ENCODE measurements at places on chromosomes 6 and 20.

- no peak for DNase-seq
These were observed 379.9 kb downstream of the SAMD5 start for GRCh38 chr6:147888374-147888773.

GRCh38 chr6:140256248-140256647 is 881.8 kb upstream of the CITED2 start:
- DNase-seq: no peak

DNA sequence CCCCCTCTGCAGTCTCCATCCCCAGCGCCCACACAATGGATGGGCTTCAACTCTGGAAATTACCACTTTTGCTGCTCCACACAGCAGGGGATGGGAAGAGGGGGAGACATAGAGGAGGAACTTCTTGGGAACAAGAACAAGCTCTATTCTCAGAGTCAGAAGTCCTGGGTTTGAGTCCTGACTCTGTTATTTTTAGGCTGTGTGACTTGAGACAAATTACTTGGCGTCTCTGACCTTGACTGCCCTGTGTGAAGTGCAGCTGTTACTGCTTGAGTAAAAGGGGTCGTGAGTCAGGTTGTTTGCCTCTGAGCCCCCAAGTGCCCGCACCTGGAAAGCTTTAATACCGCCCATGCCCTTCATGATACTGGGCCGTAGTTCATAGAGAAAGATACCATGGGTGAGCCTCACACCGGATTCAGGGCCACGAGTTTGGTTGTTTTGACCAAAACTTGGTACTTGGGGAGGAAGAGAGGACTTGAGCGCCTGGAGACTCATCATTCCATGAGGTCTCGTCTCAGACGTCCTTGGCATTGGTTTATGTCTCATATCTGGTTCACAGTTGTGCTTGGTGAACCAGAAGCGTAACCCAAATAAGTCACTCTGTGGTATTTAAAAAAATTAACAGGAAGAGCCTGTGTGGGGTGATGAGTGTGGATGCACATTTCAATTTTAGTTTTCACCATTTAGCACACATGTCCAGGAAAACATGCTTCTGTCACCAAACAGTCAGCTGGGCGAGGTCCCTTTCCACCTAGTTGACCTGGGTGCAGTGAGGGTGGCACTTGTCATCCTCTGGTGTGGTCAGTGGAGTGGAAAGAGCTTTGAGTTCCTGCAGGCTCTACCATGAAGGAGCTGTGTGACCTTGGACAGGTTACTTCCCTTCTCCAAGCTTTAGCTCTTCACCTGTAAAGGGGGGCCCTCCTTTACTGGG is 75.6 kb downstream of the CDC5L start:
- no peak for DNase-seq

DNA sequence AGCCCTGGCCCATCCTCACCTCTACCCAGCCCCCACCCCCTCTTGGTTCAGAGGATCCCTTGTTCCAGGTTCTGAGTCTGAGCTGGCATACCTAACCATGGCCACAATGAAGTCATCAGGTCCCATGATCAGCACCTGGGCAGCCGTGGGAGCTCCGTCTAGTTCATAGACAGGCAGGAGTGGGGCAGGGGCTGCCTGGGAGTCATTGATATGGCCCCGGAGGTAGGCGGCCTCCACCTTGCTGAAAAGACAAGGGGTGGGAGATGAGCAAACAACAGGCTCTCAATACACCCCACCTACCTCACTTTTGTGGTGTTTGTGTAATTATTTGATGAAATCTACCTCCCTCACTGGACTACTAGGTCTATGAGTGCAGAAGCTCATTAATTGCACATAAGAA is 20.4 kb downstream of the GGT7 start:
- no peak for DNase-seq

DNA sequence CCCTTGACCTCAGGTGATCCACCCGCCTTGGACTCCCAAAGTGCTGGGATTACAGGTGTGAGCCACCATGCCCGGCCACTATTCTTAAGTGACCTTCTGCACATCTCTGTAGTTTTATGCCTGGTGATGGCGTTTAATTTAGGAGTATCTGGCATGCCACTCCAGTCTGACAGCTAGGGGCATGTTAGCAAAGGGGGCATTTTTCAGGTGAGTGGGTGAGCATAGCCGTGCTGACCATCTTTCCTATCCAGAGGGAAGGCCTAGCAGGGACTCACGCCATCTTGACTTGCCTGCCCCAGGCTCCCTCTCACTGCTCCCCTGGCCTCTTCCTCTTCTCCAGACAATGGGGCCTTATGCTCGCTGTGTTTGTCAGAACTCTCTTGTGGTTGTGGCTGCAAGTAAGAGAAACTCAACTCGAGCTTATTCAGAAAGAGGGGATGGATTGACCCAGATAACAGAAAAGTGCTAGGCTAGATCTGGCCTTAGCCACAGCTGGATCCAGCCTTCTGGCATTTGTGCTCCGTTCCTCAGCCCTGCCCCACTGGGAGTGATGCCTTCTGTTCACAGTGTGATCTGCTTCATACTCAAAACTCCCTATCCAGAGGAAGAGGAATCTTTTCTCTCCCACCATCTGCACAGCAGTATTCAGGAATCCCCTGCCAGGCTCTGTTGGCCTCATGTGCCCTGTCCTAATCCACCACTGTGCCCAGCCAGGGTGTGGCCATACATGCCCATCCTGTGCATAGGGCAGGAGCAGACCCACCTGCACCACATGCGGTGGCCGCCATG is 174.5 kb upstream of the AKAP12 start:
- DNase-seq: no peak

- DNase-seq: no peak
These were observed 116.5 kb downstream of the SCML4 start for GRCh38 chr6:107707346-107708275.

DNA sequence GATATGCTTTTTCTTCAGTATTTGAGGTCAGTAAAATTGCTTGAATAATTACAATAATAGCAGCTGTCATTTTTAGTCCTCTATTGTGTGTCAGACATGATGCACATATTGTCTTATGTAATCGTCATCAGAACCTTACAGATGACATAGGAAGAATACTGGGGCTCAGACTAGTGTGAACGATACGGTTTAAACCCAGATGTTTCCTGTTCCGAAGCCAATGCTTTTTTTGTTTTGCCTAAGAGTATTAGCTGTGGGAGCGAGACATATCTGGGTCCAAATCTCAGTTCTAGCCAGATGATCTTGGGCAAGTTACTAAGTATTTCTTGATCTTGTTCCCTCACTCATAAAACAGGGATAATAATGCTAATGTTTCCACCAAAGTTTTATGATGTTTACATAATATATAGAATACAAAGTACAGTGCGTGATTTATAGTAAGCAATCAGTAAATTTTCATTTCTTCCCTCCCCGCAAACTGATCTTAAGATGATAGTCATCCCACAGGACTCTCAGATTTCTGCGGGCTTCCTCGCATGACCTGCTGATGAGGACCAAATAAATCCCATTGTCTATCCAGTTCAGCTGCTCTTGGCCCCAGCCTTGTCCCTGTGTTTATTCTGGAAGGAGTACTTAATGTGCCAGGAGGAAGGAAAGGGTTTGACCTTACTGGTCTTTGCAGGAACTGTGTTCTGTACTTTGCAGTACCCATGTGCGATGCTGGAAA is 98.2 kb downstream of the CAP2 start:
- no peak for DNase-seq
